NAMALWA (cell line): ENCODE measurements at places on chromosomes 7 and 10.

- no peak for DNase-seq
Measured at GRCh38 chr10:17981766-17982380, 30.2 kb downstream of the SLC39A12 start.

- DNase-seq = peak; percentile 37
Measured at GRCh38 chr10:132360766-132361447, 28.9 kb downstream of the LRRC27 start.

- no peak for DNase-seq
Measured at GRCh38 chr7:19290968-19291367, 145.7 kb upstream of the FERD3L start.

DNA sequence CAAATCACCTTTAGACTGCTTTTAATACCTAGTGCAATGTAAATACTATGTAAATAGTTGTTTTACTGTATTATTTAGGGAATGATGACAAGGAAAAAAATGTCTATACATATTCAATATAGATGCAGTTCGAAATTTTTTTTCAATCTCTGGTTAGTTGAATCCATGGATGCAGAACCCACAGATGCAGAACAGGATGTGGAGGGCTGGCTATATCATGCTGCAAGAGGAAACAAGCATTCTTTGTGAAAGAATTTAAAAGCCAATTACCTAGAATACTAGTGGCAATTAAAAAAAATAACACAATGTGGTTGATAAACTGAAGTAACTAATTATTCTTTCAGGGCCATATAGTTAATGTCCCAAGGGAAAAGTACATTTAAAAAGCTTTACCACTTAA is 170.4 kb downstream of the ZNF438 start:
- DNase-seq = no peak

DNA sequence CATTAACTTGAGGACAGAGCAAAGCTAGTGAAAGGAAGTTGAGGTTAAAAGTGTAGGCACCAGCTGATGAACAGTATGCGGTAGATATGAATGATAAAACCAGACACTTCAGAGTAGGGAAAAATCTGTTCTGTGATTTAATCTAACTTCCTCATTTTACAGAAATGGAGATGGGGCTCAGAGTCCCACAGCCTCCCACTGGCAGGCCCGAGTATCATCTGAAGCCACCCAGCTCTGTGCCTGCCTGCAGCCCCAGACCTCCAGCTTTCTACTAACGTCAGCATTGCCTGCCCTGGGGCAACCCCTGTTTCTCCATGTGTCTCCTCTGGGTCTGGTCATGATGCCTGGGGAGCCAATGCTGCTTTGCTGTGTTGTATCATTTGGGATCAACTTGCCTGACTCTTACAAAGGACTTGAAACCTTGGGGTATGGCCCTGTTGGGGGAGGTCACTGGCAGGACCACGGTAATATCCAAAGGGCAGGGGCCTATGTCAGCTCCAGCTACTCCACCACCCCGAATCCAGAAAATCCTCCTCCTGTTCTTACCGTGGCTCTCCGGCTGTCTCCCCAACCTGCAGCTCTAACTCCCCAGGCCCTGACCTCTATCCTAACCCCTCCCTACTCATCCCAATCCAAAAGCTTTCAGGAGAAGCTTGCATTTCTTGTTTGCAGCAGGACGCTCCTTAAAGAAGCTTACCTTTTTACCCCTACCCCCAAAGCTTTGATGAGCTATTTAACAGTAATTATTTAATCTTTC is 56.2 kb upstream of the NPY start:
- DNase-seq = peak; percentile 66

- no peak for DNase-seq
Measured at GRCh38 chr7:108254259-108254658, 124.1 kb upstream of the LAMB4 start.

- no peak for DNase-seq
Measured at GRCh38 chr7:18213652-18214051, 186.0 kb upstream of the PRPS1L1 start.

DNA sequence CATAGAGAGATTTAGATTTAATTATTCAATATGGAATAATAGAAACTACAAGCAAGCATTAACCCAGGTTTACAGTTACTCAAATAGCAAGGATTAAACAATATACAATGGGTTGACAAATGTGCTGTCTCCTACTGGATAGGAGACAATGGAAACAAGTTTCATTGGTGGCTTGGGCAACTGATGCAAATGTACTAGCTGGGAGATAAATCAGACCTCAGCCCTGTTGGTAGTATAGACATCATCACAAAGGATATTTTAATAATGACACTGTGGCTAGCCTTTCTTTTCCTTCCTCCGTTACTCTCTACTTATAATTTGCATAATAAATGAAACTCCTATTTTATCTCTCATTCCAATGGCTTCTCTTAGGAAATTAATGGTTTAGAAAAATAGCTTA is 96.5 kb upstream of the DKK1 start:
- no peak for DNase-seq

- DNase-seq = no peak
Measured at GRCh38 chr7:158019726-158020705, 567.6 kb downstream of the PTPRN2 start.
